Lower lobe of right lung (tissue), 2 donors: ENCODE measurements at places on chromosomes 6 and 20. TPM values are rescaled to one million over a fixed set of nuclear protein-coding genes. Genes with fewer than 3 reads are reported as not detected.

DNA sequence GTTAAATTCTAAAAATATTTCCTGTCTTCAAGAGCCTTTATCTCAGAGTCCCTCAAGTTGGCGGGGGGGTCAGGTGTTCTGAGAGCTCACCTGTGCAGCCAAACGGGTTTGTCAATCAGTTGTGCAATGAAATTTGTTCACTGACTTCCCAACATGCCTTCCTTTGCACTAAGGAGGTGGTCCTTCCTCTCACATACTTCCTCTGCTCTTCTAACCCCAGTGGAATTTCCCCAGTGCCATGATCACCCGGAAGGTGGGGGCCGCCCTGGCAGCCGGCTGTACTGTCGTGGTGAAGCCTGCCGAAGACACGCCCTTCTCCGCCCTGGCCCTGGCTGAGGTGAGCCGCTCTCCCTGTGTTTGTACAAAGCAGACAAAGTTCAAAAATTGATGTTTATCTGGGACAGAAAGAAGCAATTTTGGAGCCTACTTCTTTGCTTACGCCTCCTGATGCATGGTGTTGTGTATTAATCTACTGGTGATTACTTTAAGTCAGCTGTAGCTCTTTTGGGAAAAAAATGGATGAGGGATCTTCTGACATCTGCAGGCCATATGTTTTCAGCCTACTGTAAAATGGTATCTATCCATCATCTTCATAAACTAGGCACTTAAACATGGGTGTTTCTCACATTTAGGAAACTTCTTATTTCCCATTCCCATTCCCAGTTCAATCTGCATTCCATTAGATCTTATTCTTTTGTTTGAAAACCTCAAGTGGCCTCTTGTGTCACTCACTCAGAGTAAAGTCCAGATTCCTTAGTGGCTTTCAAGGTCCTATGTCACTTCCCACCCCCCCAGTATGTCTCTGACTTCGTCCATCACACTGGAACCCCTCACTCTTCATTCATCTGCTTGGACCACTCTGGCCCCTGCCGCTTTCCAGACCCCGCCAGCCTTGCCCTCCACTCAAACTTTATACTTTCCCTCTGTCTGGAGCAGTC is 10.1 kb downstream of the ALDH5A1 start:
- H3K27ac ChIP-seq, result peak overlapping the region; percentile 54
- H3K4me1 ChIP-seq, result no peaks in the 10 kb centered on the region
- no peaks in the 10 kb centered on the region for H3K27me3 ChIP-seq

DNA sequence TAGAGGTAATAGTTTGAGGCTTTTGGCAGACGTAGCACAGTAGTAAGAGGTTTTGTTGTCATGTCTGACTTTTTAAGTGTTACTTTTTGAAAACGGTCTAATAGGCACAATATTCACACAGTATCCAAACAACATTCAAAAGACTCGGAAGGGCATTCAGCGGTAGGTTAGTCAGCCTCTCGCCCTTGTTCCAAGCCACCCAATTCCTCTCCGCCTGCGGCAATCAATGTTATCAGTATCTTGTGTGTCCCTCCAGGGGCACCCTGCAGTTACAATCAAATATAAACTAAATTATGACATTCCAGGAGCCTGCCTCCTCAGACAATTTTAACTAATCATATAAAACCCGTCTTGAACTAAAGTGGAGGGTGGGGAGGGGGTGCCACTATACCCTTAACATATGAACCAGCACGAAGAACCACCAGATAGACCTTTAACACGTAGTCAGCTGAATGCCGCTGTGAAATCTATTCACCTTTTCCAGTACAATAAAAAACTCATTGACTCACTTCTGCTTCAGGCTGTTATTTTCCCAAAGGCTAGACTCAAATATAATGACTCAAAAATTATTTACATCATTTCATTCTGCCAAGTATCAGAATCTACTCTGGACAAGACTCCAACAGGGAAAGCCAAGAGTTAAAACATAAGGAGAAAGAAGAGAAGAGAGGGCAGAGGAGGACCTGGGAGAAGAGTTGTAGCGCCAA is 1.6 kb downstream of the TENT5A start:
- no peaks in the 10 kb centered on the region for H3K27me3 ChIP-seq
- H3K27ac ChIP-seq, result peak overlapping the region; percentile 95
- H3K36me3 ChIP-seq, result peaks cover 9% of the 10 kb centered on the region
- DNase-seq, result no peak
- peaks cover 32% of the 10 kb centered on the region for H3K4me1 ChIP-seq

DNA sequence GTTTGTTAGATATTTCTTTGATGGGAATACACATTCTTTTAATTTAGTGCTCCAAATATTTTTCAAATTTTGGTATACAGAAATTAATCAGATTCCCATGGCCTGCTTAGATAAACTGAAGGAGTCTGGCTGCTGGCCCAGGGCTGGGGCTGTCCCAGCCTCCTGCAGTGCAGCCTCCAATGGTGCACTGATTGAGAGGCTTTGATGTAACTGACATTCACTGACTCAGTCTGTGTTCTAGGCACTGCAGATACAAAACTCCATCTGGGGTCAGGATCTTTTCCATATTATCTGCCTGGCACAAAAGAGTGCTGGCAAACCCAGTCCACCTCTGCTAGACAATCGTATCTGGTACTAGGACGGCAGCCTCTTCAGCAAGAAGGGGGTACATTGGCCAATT is 64.8 kb downstream of the GRIK2 start:
- no peaks in the 10 kb centered on the region for H3K27me3 ChIP-seq
- no peak overlapping the region for H3K4me3 ChIP-seq
- no peaks in the 10 kb centered on the region for H3K4me1 ChIP-seq
- no peaks in the 10 kb centered on the region for H3K36me3 ChIP-seq
- DNase-seq, result no peak

GRCh38 chr20:8055096-8055495 is 35.5 kb upstream of the TMX4 start:
- H3K4me1 ChIP-seq, result no peaks in the 10 kb centered on the region
- no peaks in the 10 kb centered on the region for H3K27me3 ChIP-seq
- H3K4me3 ChIP-seq, result no peak overlapping the region
- no peak for DNase-seq
- no peak overlapping the region for H3K27ac ChIP-seq
- H3K36me3 ChIP-seq, result no peaks in the 10 kb centered on the region

- no peaks in the 10 kb centered on the region for H3K27me3 ChIP-seq
- peaks cover 30% of the 10 kb centered on the region for H3K4me1 ChIP-seq
- no peak overlapping the region for H3K4me3 ChIP-seq
- no peak overlapping the region for H3K27ac ChIP-seq
- no peak for DNase-seq
Observed at GRCh38 chr6:35449287-35449881, 2.8 kb upstream of the FANCE start.

- H3K4me3 ChIP-seq, result no peak overlapping the region
- no peak overlapping the region for H3K27ac ChIP-seq
- DNase-seq, result no peak
- H3K36me3 ChIP-seq, result no peaks in the 10 kb centered on the region
- H3K27me3 ChIP-seq, result peaks cover 23% of the 10 kb centered on the region
- no peaks in the 10 kb centered on the region for H3K4me1 ChIP-seq
Observed at GRCh38 chr6:163634211-163635171, 220.0 kb downstream of the QKI start.

GRCh38 chr6:113172531-113172966 is 684.6 kb upstream of the MARCKS start:
- no peak for DNase-seq
- H3K4me1 ChIP-seq, result no peaks in the 10 kb centered on the region
- no peak overlapping the region for H3K4me3 ChIP-seq
- no peaks in the 10 kb centered on the region for H3K27me3 ChIP-seq

DNA sequence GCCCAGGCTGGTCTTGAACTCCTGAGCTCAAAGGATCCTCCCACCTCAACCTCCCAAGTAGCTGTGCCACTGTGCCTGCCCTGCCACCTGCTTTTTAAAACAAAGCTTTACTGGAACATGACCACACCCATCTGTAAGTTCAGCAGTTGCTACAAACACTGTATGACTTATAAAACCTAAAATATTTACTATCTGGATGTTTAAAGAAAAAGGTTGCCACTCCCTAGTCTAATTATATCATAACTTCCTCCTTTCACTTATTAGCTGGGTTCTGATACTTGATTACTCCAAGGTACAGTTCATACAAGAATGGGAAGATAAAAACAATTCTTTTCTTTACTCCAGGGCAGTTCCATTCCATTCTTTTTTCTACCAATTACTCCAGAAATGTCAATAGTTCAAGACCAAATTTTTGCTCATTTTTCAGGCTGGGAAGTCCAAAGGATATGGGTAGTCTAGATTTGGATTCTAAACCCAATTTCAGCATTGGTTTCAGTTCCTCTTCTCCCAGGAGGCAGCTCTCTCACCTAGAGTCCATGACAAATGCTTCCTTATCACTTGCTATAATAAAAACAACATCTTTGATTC is 63.1 kb downstream of the SEC63 start:
- no peaks in the 10 kb centered on the region for H3K27me3 ChIP-seq
- H3K4me3 ChIP-seq, result no peak overlapping the region
- H3K4me1 ChIP-seq, result peaks cover 6% of the 10 kb centered on the region
- H3K27ac ChIP-seq, result no peak overlapping the region
- no peak for DNase-seq

The FAM83B gene
- 0.12 TPM for total RNA-seq

The PRDM1 gene
- total RNA-seq, result 13.9 TPM

The THBS2 gene
- total RNA-seq, result 8.8 TPM
